ENCODE measurements at places on chromosomes 5 and 9. TPM values are rescaled to one million over a fixed set of nuclear protein-coding genes. Genes with fewer than 3 reads are reported as not detected.

- DNase-seq: no peak
Measured at GRCh38 chr5:109180668-109181067, 229.1 kb downstream of the PJA2 start.

DNA sequence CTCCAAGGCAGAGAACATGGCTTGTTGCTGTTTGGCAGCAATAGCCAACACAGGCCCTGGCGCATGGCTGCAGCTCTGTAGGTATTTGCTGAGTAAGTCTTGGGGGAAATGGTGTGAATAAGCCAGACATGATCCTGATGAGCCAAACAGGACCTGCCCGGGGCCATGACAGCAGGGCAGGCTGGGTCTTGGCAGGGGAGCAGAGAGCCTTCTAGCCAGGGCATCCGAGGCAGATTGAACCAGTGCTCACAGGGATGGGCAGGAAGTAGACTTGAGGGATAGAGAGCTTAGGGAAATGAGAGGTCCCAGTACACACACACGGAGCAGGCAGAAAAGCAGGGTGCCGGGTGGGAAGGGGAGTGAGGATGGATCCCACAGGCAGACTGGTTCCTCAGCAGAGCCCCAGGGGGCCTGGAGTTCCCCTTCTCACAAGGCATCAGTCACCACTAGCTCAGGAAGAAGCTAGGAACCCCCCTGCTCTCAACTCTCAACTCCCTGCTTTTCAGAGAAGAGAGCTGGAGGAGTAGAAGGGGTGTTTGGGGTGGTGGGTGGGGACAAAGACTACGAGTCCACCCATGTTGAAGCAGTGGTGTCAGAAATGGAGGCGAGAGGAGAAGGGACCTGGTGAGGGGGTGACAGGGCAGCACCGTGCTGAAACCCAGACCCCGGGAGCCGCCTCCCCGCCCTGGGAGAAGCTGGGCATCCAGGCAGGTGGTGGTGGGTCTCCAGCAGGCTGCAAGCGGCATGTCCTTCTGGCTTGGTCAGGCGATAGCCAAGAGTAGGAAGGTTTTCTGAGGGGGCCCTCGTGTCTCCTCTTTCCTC is 111.1 kb downstream of the RGS3 start:
- DNase-seq: no peak

GRCh38 chr9:13118313-13118712 is 161.2 kb downstream of the MPDZ start:
- no peak for DNase-seq

DNA sequence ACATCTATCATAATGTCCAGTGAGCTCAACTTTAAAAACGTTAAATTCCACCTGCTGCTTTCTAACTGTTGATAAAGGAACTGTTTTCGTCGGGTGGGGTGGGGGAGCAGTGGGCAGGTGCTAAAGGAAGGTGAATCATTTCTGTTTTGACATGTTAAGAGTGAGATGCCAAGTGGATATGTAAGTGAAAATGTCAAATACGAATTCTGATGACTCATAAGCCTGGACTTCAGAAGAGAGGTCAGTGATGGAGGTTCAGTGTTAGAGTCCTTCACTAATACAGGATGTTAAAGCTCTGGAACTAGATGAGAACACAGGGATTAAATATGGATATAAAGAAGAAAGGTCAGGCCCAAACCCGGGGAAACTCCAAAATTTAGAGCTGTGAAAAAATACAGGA is 617.9 kb upstream of the CTNND2 start:
- DNase-seq: no peak

- DNase-seq: peak; percentile 55
Measured at GRCh38 chr9:137441289-137441934, at the start of gene ENTPD8. TSS of gene ENTPD8 (minus strand) at chr9:137441357. CDS start at chr9:137438285, 3,072 bp downstream.

DNA sequence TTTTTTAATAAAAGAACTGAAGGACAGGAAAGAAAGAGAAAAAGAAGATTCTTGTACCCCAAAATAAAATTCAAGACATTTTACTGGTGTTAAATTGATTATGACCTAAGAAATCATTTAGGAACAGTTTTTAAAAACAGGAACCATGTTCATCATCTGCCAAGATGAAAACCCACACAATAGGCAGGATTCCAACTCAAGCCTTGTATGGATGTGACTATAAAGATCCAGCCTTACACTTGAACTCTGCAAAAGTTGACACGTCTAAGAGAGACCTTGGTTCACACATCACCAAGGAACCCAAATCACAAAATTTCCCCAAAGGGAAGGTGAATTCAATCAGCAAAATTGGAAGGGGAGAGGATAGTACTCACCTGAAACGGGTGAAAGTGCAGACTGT is 82.6 kb downstream of the SMIM23 start:
- DNase-seq: no peak

DNA sequence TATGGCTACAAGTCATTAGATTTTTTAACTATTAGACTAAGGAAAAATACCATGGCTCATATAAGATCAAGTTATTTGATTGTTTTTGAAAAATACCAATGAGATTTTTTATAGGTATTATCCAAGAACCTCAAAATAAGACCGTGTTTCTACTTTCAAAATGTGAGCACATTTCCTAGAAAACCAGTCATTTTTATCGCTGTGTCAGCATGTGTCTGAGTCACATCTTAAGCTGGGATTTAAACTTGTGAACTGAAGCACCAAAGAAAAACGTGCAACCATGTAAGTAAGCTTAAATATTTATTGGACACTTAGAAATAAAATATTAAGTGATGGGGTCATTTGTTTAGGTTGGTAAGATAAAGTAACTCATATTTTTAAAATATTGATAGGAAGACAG is 1676.0 kb upstream of the NUDT12 start:
- DNase-seq: no peak

DNA sequence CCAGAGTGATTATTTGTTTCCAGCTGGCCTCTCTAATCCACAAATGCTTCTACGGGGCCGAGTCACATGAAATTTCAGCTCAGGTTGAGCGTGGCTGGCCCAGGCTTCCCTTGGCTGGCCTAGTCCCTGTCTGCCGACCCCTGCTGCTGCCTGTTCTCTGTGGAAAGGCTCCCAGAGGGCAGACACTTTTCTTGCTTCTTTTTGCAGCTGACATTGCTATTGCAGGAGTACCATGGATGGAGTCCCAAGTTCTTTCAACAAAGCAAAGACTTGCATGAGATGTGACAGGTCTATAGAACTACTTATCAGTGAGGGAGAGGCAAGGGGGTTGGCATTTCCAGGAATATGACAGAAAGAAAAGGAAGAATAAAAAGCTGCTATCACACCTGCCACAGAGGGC is 287.4 kb upstream of the ARRDC3 start:
- DNase-seq: no peak

- no peak for DNase-seq
Measured at GRCh38 chr9:73426269-73426668, 274.6 kb downstream of the ANXA1 start.

GRCh38 chr5:122406181-122406580 is 94.1 kb downstream of the SNCAIP start:
- DNase-seq: no peak

DNA sequence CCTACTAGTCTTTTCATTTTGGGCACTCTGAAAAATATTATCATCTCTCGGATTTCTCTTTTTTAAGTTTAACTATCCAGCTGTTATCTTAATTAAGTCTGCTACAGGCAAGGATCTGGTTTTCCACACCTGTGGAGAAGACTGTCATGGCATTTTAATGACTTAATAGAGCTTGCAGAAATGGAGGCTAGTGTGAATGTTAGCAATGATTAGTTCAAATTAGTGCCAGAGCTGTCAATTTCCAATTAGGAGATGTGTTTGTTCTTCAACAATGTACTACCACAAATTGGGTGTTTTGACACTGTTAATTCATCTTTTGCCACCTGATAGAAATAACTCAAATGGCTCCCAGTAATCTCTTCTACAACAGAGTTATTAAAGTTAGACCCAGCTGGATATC is 2023.0 kb upstream of the CDH9 start:
- DNase-seq: no peak

GRCh38 chr9:20662156-20662555 is 21.9 kb upstream of the FOCAD start:
- no peak for DNase-seq

DNA sequence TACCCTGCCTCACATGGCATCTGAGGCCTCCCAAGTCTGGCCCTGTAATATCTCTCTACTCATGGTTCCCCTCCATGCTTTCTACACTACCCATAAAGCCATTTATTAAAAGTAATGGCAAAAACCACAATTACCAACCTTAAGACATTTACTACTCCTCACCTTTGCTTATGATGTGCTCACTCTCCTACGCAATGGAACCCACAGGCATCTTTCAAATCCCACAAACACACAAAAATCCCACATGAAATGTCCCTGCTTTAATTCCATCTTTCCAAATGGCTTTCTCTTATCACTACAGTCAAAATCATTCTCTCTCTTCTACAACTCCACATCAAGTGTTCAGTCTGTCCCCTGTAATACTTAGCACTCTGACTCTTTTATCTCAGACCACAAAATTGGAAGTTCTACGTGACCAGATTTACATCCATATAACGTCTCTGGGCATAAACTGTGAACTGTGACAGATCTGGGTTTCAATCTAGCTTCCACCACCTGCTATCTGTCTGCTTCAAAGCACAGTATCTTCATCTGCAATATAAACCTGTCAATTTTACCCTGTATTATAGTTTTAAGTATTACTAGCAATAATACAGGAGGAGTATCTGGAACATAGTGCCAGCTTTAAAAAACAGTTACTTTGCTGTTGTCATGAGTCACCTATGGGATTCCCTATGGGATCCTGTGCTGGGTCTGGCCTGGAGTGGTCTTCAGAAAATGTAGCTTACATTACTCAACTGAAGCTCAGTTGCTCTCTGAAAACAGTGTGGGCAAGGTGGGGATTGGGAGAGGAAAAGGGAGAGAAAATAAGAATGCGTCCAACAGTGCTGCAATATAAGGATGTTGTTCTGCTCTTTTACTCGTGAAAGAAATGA is 137.1 kb upstream of the TRIM32 start:
- no peak for DNase-seq

The PCDHA10 gene
- total RNA-seq: not detected

The COMMD10 gene
- total RNA-seq: 39.5 TPM

The GNAQ gene
- total RNA-seq: 19.2 TPM

The PAEP gene
- not detected for total RNA-seq

The IFNA16 gene
- not detected for total RNA-seq

The ANKRD18A gene
- 6.8 TPM for total RNA-seq
